ENCODE measurements at places on chromosomes 5 and 9.

DNA sequence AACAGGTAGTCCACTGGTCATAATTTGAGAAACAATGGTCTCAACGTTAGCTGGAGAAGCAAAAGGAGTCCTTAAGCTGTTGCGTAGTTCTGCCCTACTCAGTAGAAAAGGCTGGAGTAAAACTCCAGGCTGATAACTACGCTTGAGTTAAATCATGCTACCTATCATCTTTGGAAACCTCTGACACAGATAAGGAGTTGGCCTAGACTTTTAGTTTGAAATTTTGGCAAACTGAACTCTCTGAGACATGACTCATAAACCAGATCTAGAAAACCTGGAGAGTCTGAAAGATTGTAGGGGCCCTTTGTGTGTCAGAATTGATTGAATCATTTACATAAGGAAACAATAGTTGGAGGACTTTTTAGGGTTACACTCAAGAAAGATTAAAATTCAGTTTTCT, 26.3 kb downstream of the NMUR2 start:
- DNase-seq, result no peak

DNA sequence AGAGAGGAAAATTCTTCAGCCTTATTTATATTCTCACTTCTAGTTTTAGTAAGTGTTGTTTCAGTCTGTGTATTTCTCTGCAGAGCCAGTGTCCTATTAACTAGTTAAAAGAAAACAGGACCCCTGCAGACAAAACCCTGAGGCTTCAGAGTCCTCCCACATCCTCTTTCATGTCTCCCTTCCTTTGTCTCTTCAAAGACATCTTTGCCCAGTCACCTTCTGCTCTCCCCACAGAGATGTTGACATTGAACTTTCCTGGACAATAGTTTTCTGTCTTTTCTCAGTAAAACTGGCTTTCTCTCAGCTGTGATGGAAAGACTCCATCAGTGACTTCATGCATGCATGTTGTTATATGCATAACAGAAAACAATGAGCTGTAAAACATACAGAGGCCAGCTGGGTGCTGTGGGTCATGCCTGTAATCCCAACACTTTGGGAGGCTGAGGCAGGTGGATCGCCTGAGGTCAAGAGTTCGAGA, 20.2 kb downstream of the GRAMD2B start:
- DNase-seq, result no peak

GRCh38 chr5:93407454-93407853, 173.6 kb downstream of the NR2F1-AS1 start:
- DNase-seq, result no peak

DNA sequence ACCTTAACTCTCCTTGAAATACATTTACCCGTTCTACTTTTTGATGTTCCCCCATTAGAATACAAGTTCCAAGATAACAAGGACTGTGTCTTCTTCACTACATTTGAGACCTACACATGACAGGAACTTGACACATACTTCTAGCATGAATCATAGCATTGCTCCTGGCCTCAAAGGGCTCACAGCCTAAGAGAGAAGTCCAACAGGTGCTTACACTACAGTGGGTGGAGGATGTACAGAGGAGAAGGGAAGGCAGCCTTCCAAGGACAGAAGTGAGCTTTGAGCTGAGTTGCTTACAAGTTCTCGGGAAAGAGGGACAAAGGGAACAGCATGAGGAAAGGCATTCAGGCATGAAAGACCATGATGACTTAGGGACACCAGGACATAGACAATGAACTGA, 56.9 kb upstream of the MSX2 start:
- DNase-seq, result no peak

DNA sequence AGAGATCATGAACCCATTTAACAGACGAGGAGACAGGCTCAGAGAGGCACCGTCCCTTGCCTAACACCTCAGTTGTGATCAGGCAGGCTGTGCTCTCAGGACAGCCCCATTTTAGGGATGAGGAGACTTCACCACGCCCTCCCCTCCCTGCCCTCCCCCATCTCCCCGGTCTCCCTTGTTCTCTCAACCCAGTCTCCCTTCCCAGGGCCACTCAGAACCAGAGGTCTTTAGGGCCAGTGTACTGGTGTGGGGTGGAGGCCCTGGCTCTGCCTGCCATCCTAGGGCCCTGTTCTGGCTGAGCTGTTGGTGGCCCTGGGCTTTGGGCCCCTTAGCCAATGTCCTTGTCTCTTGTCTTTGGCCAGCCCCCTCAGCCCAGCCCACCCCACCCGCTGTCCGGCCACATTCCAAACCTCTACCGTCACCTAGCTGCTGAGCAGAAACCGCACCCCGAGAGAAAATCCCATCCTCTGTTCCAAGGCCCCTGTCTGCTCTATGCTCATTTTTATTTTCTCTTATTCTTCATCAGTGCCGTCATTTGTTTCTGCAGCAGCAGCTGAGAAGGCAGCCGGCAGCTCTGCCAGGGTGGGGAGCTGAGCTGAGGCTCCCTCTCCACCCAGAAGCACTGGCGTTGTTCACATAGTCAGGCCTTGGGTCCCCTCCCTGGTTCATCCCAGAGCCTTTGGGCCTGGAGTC, 33.9 kb downstream of the OLFML2A start:
- no peak for DNase-seq

GRCh38 chr5:170169996-170170395, 62.8 kb upstream of the C5orf58 start:
- DNase-seq, result no peak

GRCh38 chr5:159286420-159287035, 23.4 kb downstream of the UBLCP1 start:
- peak; percentile 6 for DNase-seq

- DNase-seq, result no peak
Measured at GRCh38 chr5:168813184-168813968, 234.2 kb upstream of the PANK3 start.

- DNase-seq, result no peak
Measured at GRCh38 chr5:41875121-41875520, 4.9 kb upstream of the OXCT1 start.
